IgD-negative memory B cell (primary cell): ENCODE measurements at places on chromosomes 16 and 17. TPM values are rescaled to one million over a fixed set of nuclear protein-coding genes. Genes with fewer than 3 reads are reported as not detected.

Gene YBX2
- polyA plus RNA-seq: not detected

Gene TBX4
- polyA plus RNA-seq: not detected

Gene KCNJ16
- not detected for polyA plus RNA-seq

Gene EVPLL
- polyA plus RNA-seq: not detected

Gene MED1
- polyA plus RNA-seq: 20.8 TPM

Gene MED9
- 18.1 TPM for polyA plus RNA-seq

Gene NACA2
- polyA plus RNA-seq: not detected

Gene HCRT
- not detected for polyA plus RNA-seq

Gene SLC16A13
- polyA plus RNA-seq: 3.3 TPM

Gene TOX3
- polyA plus RNA-seq: not detected

Gene DPEP1
- polyA plus RNA-seq: not detected

Gene SCNN1G
- not detected for polyA plus RNA-seq

Gene GH1
- 2.0 TPM for polyA plus RNA-seq

Gene EFCAB13
- 10.2 TPM for polyA plus RNA-seq

Gene MTMR4
- 37.0 TPM for polyA plus RNA-seq
